ENCODE measurements at places on chromosomes 7 and 10.

- DNase-seq: no peak
These were observed 136.9 kb upstream of the PALS2 start for GRCh38 chr7:24436131-24436920.

DNA sequence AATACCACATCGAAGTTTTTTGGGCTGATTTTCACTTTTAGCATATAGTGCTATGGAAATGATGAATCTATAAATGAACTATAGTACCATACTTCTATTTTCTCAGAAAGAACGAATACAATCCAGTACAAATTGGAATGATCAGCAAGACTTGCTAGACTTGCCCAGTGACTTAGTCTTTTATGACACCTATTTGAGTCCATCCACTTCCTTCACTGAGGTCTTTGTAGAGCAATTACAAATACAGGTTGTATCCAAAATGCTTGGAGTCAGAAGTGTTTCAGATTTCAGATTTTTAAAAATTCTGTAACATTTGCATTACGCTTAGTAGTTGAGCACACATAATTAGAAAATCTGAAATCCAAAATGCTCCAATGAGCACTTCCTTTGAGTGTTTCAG, 104.3 kb downstream of the NRBF2 start:
- DNase-seq: no peak

GRCh38 chr10:53690524-53691240, 918.1 kb upstream of the MBL2 start:
- DNase-seq: no peak

DNA sequence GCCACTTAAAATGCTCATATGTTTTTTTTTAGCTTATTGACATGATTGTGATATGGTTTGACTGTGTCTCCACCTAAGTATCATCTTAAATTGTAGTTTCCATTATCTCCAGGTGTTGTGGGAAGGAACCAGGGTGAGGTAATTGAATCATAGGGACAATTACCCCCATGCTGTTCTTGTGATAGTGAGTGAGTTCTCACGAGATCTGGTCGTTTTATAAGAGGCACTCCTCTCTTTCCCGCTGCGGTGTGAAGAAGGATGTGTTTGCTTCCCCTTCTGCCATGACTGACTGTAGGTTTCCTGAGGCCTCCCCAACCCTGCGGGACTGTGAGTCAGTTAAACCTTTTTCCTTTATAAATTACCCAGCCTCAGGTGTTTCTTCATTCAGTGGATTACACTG, 80.5 kb upstream of the ETV1 start:
- DNase-seq: no peak

DNA sequence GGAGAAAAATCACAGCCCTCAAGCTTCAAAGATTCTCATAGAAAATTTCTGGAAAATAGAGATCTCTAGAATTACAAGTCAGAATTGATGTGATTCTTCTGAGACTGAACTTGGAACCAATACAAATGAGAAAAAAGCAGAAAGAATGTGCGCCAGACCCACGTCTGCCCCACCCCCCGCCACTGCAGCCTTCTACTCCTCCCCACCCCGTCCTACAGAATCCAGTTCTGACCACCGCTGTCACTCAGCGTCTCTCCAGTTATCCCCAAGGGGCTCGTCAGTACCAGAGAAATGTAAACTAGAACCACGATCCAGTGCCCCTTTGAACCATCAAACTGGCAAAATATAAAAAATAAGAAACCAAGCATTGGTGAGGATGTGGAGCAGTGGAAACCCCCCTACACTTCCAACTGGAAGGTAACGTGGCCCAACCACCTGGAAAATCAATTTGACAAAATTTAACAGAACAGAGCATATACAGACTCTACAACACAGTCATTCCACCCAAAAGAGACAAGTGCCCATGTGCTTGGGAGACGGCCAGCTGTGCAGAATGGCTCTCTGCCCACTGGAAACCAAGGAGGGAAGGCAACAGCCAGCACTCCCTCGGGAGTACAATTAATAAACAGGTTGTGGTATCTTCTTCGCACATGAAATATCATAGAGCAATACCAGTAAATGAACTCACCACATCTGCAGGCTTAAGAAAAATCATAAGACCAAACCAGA, 397.9 kb downstream of the TNS3 start:
- DNase-seq: no peak

DNA sequence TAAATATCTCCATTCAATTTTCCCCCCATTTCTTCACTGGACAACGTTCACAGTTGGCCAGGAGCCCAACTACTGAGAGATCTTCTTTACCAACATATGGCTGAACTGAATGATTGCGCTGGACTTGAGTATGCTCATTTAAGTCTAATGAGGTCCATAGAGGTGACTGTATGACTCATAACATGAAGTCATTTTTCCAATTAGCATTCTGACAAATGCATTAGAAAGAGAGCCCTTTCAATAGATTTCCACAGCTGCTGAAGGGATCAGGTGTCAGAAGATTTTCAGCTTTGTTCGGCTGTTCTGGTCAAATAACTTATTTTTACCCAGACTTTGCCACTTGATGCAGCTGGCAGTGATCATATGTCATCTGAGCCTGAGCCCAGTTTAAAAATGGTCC, 438.0 kb downstream of the ETV1 start:
- DNase-seq: no peak

DNA sequence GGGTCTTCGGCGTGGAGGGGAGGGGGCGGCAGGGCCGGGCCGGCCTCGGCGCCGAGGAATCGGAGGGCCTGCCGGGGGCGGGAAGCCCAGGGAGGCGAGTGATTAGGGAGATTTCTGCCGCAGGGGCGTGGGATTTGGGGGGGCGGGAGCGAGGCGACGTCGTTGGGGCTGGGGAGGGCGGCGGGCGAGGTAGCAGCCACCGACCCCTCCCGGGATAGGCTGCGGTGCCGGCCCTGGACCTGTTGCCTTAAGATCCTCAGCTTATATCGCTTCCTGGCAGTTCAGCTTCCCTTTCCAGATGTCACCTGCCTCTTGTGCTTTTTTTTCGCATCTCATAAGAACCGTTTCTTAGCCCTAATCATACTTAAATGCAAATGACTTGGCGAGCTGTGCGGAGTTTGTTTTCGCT, 655 bp downstream of the LMTK2 start:
- no peak for DNase-seq

DNA sequence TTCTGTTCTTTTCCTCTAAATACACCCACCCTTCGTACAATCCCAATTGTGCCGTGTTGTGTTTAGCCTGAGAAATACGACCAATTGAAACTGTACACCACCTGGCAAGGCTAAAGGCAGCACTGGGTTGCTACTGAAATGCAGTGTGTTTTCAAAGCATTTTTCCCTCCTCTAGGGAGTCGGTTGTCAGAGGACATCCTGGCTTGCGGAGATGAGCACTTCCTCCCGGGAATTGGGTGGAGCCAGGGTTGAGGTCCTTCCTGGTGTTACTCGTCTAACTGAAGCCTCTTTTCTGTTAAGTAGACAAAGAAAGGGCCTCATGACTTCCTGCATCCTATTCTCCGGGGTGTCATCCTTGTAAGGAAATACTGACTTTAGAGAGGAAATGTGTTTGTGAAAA, 133.5 kb downstream of the MTPAP start:
- DNase-seq: no peak

GRCh38 chr10:100327007-100327717, 2.9 kb downstream of the PKD2L1 start:
- DNase-seq: no peak

DNA sequence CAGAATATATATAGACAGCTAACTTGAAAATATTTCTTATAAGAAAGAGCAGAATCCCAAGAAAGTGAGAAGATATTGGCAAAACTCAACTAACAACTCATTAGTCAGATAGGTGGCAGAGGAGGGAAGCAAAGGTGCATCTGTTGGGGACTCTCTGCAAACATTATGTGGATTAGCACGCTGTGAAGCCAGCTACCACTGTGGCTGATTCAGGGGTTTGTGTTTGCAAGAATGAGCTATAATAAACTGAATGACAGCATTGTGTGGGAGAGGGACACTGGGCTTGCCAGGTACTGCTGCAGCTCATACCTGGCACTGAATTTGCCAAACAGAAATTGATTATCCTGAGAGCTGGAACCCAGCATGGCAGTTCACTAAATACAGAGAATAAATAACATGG, 170.3 kb upstream of the MINDY3 start:
- DNase-seq: no peak

DNA sequence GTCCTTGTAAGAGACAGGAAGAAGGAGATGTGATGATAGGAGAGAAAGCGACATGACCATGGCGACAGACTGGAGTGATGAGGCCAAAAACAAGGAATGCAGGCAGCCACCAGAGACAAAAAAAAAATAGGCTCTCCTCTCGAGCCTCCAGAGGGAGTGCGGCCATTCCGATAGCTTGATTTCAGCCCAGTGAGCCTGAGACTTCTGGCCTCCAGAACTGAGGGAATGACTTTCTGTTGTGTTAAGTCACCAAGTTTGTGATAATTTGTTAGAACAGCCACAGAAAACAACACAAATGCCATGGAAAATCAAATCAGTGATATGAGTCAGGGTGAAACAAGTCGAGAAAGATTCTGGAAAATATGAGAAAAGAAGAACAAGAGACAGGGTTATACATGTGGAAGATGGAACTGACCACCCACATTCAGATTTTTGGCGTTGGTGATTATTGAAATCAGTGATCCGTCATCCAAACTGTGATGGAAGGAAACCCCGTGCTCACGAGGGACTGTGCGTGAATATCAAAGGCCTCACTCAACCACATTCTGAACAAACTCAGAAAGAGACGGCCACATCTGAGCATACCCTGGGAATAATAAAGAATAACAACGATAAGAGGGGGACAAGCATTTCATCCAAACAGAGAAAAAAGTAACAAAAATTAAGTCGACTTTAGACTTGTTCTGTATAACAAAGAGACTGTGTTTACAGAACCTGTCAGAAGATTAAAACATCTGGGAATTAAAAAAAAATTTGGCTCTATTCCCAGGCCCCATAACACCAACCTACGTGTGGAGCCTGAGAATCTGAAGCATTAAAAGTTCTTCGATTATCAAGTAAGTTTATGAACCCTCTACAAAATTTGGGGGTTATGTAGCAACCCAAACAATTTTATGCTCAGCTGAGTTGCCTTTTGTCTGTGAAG, 72.1 kb downstream of the EEPD1 start:
- no peak for DNase-seq

DNA sequence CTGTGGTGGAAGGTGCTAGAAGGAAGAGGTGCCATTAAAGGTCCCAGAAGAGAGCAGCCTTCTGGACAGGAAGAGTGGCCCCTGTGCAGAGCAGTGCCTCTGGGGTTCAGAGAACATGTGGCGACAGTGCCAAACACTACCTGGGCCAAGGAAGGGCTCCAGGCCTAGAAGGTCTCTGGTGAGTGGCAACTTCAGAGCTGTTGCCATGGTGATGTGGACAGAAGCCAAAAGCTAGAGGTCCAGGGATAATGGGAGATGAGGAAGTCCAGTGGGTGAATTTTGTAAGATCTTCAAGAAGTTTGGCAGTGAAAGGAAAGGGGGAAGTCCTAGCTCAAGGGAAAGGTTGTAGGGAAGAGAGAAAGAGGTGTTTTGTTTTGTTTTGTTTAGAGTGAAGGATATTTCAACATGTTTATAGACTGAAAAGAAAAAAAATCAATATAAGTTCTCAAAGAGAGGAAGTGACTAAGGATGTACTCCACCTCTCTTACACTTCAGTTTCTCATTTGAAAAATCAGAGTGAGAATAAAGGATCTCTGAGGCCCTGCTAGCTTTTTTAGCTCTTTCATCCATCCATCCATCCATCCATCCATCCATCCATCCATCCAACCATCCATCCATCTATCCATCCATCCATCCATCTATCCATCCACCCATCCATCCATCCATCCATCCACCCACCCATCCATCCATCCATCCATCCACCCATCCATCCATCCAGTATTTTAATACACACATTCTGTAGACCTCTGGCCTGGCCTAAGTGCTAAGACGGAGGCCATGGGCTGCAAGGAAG, 77.1 kb upstream of the DUSP5 start:
- no peak for DNase-seq

DNA sequence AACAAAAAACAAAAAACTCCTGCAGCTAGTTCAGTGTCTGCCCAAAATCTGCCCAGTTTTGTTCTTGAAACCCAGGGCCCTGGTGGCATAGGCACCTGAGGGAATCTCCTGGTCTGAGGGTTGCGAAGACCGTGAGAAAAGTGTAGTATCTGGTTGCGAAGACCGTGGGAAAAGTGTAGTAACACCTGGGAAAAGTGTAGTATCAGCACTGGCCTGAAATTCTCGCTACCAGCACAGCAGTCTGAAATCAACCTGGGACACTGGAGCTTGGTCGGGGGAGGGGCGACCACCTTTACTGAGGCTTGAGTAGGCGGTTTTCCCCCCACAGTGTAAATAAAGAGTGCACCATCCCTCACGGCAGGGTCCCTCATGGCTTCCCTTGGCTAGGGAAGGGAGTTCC, 82.5 kb upstream of the SP4 start:
- no peak for DNase-seq

- no peak for DNase-seq
These were observed 2.9 kb downstream of the GPR37 start for GRCh38 chr7:124762611-124763143.

DNA sequence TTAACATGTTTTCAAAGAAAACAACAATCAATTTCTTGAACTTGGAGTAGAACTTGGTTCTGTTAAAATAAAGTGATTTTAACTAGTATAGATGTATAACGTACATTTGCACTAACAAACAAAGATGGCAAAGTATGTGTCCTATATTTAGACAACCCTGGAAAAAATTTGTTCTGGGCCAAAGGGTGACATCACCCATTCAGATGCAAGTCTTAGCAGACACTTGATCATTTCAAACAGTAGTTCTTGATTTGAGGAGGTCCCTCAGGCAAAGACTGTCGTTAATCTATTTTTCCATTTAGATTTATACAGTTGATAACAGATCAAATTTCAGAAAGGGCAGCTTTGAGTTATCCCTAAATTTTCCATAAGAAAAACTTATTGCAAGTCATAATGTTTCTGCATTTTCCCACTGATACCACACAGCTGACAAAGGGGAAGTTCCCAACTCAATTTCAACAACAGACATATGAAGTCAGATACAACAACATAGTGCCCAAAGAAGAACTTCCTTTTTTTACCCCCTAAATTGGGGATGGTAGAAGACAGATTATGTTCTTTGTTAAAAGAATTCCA, 5.2 kb downstream of the NMT2 start:
- no peak for DNase-seq

DNA sequence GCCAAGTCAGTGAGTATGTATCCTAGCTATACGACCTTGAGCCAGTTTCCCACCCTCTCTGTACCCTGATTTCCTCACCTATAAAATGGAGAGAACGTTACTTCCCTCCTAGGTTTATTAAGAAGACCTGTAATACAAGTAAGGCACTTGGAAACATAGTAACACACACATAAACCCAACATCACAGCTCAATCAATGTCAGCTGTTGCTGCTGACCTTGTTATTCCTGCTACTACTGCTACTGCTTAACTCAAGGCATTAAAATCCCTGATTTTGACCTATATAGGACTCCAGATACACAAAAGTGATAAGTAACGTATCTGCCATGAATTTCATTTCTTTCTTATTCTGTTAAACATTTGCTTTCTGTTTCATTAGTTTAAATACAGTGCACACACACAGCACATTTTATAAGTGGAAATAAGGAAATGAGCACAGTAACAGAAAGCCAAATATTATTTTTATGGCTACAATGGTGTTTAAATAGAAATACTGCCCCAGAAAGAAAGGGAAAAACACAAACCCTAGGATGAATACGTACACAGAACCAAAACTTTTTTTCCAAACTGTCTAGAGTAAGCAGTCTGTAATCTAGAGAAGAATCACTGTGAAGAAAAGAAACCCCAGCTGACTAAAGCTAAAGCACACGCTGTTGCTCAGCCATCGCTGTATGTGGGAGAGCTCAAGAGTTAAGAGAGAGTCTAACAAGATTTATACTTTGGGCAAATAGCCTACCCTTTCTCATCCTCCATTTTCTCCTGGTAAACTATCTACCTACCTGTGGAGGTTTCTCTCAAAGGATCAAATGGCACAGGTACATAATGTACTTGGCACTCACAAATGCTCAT, 19.0 kb downstream of the NAPEPLD start:
- DNase-seq: no peak

Data from stimulated activated CD4-positive, alpha-beta T cell treated with anti-CD3 and anti-CD28 coated beads, Interleukin-1b, Interleukin-23, amount 100 ng/mL, for 1 hour (primary cell).